ENCODE measurements at places on chromosomes 13 and 19.

DNA sequence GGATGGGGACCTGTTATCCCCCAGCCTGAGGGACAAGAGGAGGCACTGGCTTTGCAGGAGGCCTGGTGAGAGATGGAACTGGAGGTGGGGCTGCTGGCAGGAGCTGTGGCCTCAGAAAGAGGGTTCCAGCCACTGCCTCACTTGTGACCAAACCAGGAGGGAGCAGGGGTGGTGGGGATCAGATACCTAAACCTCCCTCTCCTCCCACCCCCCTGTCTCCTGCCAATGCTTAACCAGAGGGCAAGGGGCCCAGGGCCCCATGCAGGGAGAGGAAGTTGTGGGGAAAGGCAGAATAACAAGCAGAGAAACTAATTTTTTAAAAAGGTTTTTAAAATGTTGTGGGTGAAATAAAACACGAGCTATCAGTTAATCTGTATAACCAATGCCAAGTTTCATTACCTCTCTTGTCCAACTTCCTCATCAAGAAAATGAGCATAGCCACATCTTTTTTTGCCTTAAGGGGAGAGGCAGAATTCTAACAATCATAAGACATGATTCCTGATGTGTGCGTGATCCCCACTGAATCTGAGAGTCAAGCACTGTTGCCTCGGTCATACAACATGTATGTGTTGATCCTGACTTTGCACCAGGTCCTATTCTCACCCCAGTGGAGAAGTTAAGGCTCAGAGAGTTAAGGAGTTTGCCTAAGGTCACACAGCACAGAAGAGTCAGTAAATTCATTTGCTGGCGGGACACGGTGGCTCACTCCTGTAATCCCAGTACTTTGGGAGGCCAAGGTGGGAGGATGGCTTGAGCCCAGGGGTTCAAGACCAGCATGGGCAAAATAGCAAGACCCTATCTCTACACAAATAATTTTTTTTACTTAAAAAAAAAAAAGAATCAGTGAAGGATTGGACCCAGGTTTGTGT lies 12.9 kb downstream of the FXYD5 start:
- no peak for DNase-seq

DNA sequence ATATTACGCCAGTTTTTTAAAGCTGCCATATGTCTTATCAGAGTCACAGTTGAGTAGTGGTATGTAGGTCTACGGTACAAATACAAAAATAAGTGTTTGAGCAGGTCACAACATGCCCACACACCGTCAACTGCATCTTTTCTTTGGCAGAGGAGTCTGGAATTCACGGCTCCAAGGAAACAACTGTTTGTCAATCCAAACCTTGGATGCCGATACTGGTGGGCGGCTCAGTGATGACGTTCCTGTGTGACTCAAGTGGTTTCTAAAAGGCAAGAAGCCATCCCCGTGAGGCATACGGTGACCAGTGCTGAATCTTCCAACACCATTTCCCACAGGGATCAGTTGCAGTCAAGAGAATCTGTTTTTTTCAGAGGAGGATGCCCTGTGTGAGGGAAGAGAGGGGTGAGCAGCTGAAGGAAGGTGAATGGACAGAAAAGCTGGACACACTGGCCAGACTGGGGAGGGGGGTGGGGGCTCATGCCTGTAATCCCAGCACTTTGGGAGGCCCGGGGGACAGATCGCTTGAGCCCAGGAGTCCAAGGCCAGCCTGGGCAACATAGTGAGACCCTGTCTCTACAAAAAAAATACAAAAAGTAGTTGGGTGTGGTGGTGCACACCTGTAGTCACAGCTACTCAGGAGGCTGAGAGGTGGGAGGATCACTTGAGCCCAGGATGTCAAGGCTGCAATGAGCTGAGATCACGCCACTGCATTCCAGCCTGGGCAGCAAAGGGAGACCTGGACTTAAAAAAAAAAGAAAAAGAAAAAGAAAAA lies 22.8 kb upstream of the CEBPG start:
- DNase-seq: no peak

DNA sequence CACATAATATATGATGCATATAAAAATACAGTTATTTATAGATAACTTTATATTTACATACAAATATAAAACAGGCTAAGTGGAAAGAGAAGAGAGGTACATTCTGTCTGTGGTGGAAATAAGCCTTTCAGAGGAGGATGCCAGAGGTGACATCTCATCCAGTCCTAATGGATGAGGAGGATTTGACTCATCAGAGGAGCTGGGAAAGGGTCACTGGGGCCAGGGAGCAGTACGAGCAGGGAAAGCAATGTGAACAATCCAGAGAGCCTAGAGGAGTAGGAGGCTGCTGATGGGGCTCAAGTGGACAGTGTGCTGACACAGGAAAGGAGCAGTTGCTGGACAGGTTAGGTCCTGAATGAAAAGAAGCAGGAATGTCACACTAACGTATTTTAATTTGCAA lies 18.6 kb downstream of the NALCN start:
- DNase-seq: no peak

DNA sequence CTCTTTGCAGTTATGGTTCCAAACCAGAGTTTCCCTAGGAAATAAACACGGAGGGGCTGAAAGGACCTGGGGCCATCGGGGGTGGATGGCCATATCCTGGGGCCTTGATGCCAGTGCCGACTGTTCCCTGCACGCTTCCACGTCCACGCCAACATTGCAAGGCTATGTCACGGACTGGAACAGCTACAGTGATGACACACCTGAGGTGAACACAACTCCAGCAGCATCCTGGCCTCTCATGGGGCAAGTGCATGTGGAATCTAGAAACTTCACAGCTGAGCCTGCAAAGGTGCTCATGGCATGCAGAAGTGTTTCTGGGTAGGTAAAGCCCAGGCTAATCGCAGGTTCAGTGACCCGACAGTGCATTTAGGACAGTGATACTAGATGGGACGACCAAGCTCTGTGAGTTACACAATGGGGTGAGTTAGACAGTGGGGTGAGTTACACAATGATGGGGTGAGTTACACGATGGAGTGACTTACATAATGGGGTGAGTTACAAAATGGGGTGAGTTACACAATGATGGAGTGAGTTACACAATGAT lies 52.0 kb upstream of the GAS6 start:
- no peak for DNase-seq

DNA sequence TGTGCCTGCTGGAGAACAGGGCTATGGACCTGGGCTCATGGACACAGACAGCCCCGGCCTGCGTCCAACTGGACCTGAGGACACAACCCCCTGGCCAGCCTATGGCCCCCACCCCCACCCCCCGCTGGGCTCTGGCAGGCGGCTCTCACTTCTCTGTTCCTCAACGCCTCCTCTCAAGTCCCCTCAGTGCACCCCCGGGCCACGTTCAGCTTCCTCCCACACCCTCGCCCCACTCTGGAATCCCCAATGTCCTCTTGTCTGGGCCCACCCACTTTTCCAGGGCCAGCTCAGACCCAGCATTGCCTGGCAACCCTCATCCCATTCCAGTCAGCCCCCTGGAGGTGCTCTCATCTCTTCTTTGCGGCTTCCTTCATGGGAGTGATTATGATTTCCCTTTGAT lies 130.2 kb upstream of the SPACA7 start:
- no peak for DNase-seq

DNA sequence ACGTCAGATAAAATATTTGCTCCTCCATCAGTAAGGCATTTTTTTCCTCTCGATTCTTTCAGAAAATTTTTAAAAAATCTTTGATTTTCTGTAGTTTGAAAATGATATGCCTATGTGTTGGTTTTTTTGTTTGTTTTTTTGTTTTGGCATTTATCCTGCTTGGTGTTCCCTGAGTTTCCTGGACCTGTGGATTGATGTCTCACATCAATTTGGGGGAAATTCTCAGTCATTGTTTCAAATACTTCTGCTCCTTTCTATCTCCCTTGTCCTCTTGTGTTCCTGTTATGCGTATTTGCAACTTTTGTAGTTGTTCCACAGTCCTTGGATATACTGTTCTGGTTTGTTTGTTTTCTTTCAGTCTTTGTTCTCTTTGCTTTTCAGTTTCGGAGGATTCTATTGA lies 18.8 kb upstream of the FLT1 start:
- no peak for DNase-seq

DNA sequence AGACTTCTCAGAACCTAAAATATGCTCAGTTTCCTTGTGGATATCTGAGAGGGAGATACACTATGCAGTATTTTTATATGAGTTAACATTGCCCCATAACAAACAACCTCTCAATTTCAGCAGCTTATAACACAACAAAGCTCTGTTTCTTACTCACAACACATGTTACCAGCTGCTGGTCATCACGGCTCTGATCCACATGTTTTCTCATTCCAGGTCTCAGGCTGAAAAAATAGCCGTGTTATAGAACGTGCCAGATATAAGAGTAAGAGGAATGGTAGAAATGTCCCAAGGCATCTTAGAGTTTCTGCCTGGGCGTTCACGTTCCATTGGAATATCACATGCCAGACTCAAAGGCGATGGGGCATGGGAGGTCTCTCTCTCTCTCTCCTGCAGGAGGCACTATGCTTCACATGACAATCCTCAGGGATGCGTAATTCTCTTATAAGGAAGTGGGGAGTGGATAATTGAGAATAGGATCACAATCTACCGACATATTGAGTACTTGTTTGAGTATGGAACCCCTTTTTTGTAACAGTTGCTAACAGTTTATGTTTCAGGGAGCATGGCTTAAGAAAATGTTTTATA lies 246.6 kb downstream of the NHLRC3 start:
- DNase-seq: no peak

DNA sequence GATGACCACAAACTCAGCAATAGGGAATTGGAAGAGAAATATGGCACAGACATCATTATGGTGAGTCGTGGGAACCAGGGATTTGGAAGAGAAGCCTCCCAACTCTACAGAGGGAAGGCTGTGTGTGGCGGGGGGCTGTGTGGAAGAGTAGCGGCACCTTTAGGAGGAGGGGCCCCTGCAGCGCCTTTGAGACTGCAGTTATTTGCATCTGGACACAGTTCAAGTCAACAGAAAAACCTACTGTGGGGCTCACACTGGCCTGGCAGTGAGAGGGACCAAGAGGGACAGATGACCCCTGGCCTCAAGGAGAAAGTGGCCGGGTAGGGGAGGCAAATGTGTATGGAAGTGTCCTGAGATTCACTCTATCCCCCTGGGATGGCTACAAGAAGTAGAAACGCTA lies 5.1 kb downstream of the ATP12A start:
- no peak for DNase-seq

DNA sequence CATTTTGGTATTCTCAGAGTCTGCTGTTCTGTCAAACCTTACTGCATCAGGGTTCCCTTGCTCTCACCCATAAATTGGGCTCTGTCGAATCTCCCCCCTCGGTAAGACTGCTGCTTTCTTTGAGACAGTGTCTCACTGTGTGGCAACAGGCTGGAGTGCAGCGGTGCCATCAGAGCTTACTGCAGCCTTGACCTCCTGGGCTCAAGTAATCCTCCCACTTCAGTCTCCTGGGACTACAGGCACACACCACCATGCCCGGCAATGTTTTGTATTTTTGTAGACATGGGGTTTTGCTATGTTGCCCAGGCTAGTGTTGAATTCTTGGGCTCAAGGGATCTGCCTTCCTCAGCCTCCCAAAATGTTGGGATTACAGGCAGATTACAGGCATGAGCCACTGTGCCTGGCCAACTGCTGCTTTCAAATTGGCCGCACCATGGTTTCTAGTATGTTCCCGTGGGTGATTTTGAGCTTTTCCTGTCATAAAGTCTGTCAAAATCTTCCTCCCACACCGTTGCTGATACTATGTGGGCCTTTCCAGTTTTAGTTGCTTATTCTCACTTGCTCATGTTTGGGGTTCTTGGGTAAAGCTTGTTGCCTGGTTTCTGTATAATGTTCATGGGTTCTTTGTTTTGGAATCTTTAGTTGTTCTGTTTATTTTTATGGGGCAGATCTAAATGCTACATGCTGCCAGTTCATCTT lies 10.6 kb downstream of the RFC3 start:
- no peak for DNase-seq

DNA sequence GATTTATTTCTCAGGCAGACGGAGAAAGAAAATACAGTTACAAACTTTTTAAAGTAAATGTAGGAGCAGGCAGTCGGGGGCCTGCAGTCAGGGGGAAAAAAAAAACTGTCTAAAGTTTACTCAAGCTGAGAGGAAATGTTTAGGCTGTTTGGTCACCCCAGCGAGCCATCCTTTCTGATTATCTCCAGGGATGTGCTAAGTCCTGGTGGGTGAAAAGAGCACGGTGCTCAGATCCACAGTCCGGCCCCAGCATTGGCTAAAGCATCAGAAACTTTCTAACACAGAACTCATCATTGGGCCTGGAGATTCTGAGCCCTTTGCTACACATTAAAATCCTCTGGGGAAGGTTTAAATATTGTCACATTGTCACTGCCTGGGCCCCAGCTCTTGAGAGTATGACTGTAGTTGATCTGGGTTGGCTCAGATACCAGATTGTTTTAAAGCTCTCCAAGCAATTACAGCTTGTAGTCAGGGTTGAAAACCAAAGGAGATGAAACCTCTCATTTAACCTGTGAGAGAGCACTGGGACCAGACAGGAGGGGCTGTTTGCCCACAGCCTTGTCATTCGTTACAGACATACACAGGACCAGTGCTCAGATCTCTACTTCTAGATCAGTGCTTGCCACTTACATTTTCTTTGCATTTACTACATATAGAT lies 131.1 kb upstream of the HTR2A start:
- DNase-seq: no peak

DNA sequence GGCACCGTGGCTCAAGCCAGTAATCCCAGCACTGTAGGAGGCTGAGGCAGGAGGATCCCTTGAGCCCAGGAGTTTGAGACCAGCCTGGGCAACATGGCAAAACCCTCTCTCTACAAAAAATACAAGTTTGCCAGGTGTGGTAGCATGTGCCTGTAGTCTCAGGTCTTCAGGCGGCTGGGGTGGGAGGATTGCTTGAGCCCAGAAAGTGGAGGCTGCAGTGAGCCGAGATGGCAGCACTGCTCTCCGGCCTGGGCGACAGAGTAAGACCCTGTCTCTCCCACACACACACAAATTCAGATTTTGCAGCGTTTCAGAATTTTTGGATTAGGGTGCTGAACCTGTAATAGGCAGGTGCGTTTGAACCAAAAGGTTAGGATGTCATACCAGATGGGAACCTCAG lies 2.2 kb downstream of the RPS11 start:
- DNase-seq: no peak

- DNase-seq: no peak
Observed at GRCh38 chr13:25196971-25197370, 24.9 kb upstream of the AMER2 start.

DNA sequence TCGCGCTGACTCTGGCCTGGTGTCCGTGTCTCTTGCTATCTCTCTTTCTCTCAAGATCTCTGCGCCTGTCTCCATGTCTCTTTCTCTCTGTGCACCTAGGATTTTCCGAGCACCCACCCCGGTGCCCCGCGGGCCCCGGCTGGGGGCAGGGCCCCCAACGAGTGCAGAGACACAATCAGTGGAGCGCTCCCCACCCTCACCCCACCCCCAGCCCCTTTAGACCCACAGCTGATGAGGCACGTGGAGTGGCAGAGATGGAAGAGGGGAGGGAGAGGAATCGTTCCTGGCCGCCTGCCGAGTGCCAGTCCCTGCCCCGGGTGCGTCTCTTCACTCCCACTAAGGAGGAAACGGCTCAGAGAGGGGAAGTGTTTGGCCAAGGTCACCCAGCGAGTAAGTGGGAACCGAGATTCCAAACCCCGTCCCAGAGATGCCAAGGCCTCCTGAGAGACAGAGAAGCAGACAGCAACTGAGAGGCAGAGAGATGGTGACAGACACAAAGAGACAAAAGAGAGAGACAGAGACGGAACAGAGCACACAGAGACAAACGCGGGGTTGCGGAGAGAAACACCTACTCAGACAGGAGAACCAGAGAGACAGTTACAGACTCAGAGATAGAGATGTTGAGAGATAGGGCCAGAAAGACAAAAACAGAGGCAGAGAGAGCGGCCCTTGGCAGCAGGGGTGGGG lies 626 bp upstream of the BCL3 start:
- peak; percentile 55 for DNase-seq
